Chondrocyte (in vitro differentiated cells): ENCODE measurements at places on chromosomes 1 and 21. TPM values are rescaled to one million over a fixed set of nuclear protein-coding genes. Genes with fewer than 3 reads are reported as not detected.
A peak's percentile ranks its signal among the peaks of the same experiment; 100 is the strongest.

Gene IL10
- total RNA-seq, result not detected in 3 replicates

Gene GJB4
- total RNA-seq, result not detected in 3 replicates

Gene OR2L13
- not detected in 3 replicates for total RNA-seq

DNA sequence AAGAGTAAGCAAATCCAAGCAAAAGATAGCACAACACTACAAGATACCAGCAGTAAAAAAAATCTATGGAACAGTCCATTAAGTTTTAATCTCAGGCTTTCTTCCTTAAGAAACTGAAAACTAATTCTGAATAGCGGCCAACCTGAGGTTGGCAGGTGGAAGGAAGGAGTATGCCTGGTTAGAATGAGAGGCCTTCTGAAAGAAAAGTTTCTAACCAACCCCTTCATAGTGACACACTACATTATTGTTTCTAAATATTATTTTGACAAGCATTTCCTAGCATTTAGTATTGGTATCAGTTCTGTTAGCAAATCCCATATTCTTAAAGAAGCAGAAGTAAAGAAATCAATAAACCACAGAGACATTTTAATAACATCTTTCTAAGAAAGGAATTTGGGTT is 205.7 kb upstream of the PTBP2 start:
- peaks cover 5% of the 10 kb centered on the region for H3K27me3 ChIP-seq
- no peak overlapping the region for H3K4me3 ChIP-seq
- no peak overlapping the region for H3K27ac ChIP-seq
- peaks cover 9% of the 10 kb centered on the region for H3K4me1 ChIP-seq
- H3K36me3 ChIP-seq, result no peaks in the 10 kb centered on the region

GRCh38 chr1:91523482-91523881 is 22.8 kb downstream of the CDC7 start:
- H3K4me3 ChIP-seq, result no peak overlapping the region
- H3K27me3 ChIP-seq, result no peaks in the 10 kb centered on the region
- DNase-seq, result no peak
- no peak overlapping the region for H3K27ac ChIP-seq
- peaks cover 16% of the 10 kb centered on the region for H3K4me1 ChIP-seq

DNA sequence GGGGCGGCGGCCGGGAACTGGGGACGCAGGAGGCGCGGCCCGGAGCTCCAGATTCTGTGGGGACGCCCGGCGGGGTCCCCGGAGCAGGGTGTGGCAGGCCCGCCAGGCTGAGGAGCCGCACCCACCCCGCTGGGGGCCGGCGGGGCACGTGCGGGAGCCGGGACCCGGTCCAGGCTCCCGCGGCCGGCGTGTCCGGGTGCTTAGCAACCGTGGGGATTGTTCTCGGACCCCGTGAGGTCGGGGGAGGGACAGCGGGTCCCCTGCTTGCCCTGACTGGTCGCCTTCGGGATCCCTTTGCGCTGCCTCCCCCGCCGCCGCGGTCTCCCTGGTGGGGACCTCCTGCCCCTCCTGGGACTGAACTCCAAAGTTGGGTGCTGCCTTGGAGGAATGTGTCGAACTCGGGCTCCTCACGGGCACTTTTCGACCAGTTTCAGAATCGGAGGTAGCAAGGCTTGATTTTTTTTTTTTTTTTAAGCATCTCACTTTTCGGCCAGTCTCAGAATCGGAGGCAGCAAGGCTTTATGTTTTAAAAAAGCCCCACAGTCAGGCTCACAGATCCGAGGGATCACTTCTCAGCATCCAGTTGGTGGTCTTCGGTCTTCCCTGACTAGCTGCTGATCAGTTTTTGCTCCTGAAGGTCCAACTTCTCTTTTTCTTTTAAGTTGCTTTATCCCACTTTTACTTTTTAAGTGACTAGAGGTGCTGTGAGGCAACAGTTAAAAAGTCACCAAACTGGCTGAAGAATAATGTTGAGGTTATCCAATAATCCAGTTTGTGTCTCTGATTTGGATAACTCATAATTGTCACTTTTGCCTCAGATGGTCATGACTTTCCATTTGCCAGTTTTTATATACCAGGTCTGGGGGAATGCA is 648 bp downstream of the FAM76A start:
- peaks cover 7% of the 10 kb centered on the region for H3K36me3 ChIP-seq
- DNase-seq, result peak; percentile 90
- H3K4me3 ChIP-seq, result peak overlapping the region; percentile 80

- H3K27me3 ChIP-seq, result peaks cover 9% of the 10 kb centered on the region
- no peaks in the 10 kb centered on the region for H3K36me3 ChIP-seq
- DNase-seq, result no peak
- H3K4me1 ChIP-seq, result no peaks in the 10 kb centered on the region
Observed at GRCh38 chr1:54839824-54840223, 38.7 kb upstream of the TTC22 start.
